Effector memory CD8-positive, alpha-beta T cell (primary cell): ENCODE measurements at places on chromosomes 2 and 18.

GRCh38 chr2:43159797-43160196 lies 66.6 kb downstream of the ZFP36L2 start:
- no peak for DNase-seq

DNA sequence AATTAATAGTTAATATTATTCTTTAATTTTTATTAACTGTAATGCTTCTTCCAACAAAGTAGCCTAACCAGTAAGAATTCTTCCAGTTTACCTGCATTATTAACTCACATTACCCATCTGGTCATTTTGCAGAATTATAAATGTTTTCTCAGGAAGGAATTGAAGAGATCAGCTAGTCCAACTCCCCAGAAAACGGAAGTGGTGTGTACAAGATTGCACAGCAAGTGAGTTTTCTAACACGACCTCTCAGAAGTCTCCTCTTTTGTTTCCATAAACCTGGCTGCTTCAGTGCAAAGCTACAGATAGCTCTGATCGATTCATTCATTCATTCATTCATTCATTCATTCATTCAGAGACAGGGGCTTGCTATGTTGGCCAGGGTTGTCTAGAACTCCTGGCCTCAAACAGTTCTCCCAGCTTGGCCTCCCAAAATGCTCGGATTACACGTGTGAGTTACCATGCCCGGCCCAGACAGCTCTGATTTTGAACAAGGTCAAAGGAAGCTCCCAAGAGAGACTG lies 128.8 kb upstream of the REV1 start:
- DNase-seq: no peak

DNA sequence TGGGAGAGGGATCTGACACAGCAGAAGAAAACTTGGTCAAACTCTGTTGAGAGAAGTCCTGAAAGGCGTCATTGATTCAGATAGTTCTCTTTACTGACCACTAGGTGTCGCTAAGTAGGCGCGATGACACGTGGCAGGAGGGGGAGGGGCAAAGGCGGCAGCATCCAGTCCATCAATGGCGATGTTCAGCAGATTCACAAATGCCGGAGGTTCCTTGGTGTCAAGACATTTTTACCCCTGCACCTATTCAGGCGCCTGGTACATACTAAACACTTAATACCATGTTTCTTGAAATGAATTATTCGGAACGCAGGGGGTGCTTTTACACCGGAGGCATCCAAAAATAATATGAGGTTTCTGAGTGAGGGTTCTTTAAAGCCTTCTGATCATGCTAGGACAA lies 3.0 kb upstream of the PLEK start:
- DNase-seq: peak; percentile 70

DNA sequence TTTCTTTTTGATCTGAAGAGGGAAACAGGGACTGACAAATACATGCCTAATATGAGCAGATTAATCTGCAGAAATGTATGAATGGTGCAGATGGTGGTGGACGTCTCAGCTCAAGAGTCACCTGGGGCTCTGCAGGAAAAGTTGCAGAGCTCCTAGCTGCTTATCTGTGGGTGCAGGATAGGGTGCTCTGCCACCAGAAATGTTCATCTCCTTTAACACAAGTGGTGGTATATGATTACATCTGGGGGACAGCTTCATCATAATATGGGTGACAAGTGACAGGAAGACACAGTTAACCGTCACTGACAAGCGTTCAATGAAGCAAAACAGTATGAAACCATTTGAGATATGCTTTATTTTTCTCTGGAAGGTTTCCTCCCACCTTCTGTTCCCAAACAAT lies 121.2 kb upstream of the LINC00305 start:
- DNase-seq: no peak

- peak; percentile 46 for DNase-seq
Measured at GRCh38 chr2:219542931-219543595, 546 bp downstream of the CHPF start.

- no peak for DNase-seq
Measured at GRCh38 chr2:201654616-201655384, 11.5 kb upstream of the TMEM237 start.

GRCh38 chr2:231390667-231391066 lies 4.8 kb upstream of the B3GNT7 start:
- DNase-seq: no peak

DNA sequence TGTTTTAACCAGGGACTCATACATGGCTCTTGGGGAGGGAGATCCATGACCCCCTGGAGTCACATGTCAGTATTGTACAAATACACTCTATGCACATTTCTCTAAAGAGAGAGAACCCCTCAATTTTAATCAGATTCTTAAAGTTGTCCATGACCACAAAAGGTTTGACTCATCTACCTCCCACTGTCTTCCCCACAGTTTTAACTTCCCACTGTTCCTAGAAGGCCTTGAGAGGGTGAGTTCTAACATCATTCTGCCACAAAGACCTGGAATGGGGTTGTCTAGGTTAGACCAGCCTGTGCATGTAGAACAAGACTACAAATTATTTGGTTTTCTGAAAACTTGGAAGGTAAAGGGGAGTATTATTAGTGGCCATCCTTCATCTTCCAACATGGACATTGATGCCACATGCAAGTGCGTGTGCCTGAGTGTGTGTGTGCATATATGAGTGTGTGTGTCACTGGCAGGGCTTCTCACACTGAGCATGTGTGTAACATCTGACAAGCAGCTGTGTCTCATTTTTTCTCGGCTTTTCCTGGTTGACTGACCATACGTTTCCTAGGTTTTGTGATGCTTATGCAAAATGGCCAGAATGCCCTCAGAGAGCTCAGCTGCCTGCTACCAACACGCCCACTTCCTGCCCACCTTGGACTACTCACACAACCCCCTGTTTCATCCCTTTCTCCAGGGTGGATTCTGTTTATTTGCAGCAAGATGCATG lies 94.6 kb upstream of the LGALSL start:
- DNase-seq: no peak

GRCh38 chr2:50614056-50614455 lies 417.9 kb downstream of the NRXN1 start:
- no peak for DNase-seq
